Stimulated activated CD8-positive, alpha-beta memory T cell treated with anti-CD3 and anti-CD28 coated beads, Interleukin-15, amount 100 ng/mL, for 24 hours (primary cell): ENCODE measurements at places on chromosomes 12 and 14.

- DNase-seq: no peak
Observed at GRCh38 chr12:112482733-112483132, 64.0 kb downstream of the PTPN11 start.

DNA sequence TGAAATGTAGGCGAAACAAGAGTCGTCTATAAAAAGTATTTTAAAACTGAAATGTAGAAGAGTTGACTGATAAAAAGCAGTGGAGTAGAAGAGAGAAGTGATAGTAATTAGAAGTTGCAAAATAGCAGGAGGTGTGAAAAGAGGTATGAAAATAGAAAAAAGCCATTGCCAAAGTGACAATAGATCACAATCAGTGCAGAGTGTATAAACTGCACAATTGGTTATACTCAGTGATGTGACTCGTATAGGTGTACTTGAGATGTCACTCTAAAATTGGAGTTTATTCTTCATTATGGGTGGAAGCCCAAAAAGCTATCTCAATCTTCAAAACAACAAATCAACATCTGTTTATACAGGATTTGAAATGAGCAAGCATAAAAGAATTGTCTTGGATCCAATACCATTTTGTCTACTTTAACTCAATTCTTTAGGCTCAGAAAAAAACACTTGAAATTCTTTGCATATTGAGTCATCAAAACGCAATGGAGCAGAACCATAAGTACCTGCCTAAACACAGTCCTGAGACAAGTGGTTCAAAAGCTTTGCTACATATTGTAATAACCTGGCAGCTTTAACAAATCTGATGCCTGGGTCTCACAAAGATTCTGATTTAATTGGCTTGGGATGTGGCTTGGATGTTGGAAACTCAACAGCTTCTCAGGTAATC lies 8.8 kb downstream of the IKBIP start:
- DNase-seq: no peak

- DNase-seq: no peak
Observed at GRCh38 chr12:127262615-127263014, 1004.4 kb upstream of the TMEM132C start.

- DNase-seq: no peak
Observed at GRCh38 chr12:77992760-77993159, 162.1 kb downstream of the NAV3 start.

GRCh38 chr12:14846042-14846587 lies 2.8 kb upstream of the ART4 start:
- DNase-seq: no peak

- DNase-seq: no peak
Observed at GRCh38 chr14:59175404-59175803, 13.1 kb upstream of the DAAM1 start.

- DNase-seq: no peak
Observed at GRCh38 chr14:56161658-56162057, 43.4 kb downstream of the PELI2 start.

GRCh38 chr14:59787045-59787674 lies 83.4 kb downstream of the RTN1 start:
- DNase-seq: no peak

- no peak for DNase-seq
Observed at GRCh38 chr12:93128332-93128707, 199.2 kb upstream of the EEA1 start.

- no peak for DNase-seq
Observed at GRCh38 chr14:53955229-53955556, 1.4 kb downstream of the BMP4 start.

- no peak for DNase-seq
Observed at GRCh38 chr12:92736605-92737004, 33.8 kb downstream of the PLEKHG7 start.

DNA sequence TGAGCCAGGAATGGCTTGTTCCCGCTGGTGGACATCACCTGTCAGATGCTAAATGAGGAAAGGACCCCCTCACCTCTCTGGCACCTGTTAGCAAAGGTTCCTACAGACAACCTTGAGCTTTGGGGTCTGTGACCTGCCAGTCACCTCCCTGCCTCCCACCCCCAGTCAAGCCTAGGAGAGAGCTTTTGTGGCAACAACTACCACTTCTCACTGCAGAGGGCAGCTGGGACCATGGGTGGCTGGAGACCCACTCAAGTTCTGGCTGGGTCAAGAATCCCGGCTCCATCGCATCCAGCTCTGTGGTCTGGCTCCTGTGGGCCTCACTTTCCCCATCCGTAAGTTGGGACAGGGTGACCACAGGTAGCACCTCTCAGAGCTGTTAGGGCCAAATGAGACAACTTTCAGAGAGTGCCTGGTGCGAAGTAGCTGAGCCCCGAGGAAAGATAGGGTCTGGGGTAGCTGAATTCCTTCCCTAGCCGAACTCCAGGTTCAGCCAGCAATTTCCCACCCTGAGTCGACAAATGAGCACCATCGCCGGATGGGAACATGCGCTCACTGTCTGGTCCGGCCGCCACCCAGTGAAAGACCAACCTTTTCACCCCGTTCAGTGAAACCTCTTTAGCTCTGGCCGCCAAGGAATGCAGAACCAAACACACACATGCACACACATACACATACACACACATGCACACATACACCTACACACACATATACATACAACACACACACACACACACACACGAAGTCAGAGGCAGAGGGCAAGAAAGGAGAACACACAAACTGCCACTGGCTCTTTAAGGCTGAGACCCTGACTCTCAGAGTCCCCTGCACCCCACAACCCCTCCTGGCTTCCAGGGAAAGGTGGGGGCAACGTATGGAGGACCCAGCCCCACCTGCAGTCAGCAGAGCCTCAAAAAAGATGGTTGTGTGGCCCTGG lies 1.9 kb downstream of the TMEM119 start:
- no peak for DNase-seq

- DNase-seq: no peak
Observed at GRCh38 chr14:99249389-99249788, 22.6 kb downstream of the BCL11B start.

GRCh38 chr12:120488057-120488640 lies 7.8 kb upstream of the DYNLL1 start:
- no peak for DNase-seq

DNA sequence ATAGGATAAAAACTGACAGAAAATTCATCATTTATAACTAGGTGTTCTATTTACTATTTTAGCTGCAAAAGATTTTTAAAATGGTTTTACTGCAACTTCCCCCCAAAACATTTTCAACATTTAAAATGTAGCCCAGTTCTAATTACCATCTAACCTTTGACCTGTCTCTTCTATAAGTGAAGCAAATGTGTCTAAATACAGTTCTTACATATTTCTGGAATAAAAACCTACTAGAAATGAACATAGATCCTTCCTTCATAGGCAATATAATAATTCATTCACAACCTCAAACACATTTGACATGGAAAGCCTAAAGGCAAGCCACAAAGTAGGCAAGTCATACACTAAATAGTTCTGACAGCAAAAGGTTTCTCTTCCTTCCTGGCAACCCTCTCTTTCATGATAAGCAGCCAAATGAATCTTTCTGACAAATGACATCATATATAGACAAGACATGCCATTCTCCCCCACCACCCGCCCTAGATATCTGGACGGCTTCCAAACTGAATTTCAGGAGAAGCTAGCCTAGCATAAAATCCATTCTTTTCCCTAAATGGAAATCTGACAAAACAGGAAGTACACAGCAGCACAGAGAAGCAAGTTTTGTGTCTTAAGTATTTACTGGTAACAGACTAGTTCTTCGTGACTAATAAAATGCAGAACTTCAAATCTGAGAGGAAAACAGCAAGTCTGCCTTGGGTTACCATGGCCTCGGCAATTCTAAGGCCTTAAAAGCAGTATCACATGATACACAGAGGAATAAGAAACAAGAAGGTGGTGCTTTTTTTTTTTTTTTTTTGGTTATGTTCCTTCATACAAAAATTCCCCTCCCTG lies 17.2 kb upstream of the ARID4A start:
- no peak for DNase-seq

GRCh38 chr14:29223947-29224346 lies 457.4 kb downstream of the FOXG1 start:
- no peak for DNase-seq

- DNase-seq: no peak
Observed at GRCh38 chr12:40078266-40078665, 27.6 kb downstream of the SLC2A13 start.

DNA sequence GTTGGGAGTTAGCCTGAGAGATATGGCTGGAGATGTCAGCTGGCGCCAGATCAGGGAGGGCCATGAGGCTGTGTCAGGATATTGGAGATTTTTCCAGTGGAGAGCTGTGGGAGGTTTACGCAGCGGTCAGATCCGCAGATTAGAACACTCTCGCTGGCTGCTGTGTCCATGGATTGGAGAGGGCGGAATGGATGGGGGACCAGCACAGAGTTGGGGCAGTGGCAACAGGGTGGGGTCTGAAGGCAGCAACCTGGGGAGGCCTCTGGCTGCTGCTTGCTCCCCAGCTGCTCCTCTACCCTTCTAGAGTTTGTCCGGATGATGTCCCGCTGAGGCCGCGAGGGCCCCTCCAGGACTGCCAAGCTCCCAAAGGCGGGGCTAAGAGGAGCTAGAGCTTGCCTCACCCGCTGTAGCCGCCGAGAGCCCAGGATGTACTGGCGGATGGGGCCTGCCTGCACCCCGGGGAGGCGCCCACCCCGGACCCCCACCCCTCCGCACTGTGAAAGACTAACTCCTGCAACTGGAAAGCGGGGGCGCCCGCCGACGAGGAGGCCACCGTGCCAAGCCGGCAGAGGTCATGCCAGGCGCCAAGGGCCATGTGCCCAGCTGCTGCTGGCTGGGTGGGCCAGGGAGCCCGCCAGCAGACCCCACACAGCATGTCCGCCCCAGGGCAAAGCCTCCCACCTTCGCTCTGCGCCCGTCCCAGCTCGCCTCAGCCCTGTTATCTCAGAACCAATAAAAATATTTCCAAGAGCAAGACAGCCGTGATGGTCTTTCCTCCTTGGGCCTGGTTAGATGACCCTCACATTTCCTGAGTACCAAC lies 20.2 kb upstream of the MLEC start:
- no peak for DNase-seq

DNA sequence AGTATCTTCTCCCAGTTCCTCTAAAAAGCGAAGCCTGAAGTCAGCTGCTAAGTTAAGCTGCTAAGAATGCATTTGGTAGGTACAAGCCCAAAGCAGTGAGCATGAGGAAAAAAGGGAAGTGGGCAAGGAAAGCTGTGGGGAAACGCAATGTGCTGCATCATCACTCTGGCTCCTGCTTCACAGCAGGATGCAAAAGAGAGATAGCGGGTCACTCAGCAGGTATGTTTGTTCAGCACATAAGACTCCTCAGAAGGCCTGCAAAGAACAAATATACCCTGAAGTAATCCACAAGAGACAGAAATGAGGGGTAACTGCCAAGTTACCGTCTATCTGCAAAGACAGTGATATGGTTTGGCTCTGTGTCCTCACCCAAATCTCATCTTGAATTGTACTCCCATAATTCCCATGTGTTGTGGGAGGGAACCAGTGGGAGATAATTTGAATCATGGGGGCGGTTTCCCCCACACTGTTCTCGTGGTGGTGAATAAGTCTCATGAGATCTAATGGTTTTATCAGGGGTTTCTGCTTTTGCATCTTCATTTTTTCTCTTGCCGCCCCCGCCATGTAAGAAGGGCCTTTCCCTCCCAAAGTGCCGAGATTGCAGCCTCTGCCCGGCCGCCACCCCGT lies 127.4 kb upstream of the EGLN3 start:
- no peak for DNase-seq

GRCh38 chr14:20956376-20956976 lies 1.2 kb downstream of the RNASE2 start:
- no peak for DNase-seq

GRCh38 chr12:79858518-79858917 lies 76.4 kb downstream of the PPP1R12A start:
- no peak for DNase-seq

GRCh38 chr14:37122288-37122687 lies 50.1 kb downstream of the SLC25A21 start:
- no peak for DNase-seq

DNA sequence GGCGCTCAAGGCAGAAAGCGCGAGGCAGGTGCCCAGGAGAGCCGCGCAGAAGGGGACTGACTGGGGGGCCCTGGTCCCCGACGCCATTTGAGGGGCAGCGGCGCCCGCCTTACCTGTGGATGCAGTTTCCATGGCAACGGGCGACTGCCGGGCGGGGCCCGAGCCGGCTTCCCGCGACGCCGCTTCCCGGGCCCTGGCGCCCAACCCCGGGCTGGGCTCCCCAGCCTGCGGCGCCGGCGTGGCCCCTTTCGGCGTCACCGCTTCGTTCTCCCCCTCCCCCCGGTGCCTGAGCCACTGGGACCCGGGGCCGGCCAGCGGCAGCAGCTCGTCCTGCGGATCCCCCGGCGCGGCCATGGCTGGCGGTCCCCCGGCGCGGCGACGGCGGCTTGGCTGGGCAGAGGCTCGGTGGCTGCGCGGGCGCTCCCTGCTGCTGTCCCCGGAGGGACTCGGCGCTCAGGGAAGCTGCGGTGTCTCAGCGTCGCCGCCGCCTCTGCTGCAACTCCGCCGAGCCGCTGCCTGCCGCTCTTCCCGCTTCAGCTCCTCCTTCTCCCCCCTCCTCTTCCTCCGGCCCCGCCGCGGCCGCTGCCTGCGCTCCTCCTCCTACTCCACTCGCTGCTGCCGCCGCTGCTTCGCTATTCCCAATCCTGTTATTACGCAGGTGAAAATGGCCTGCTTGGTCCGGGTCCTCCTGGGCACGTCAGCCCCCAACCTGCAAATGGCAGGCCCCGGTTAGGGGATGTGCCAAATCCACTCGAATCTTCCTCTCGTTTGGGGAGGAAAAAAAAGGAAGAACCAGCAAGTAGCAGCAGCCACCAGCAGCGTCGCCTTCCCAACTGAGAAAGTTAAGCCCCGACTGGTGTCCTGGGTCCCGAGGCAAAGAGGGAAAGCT lies at the start of gene RTN1:
Gene RTN1 (minus strand): TSS at position 500 of the 889 bp plus-strand sequence. CDS start 146 bp downstream, at position 354.
- DNase-seq: no peak

DNA sequence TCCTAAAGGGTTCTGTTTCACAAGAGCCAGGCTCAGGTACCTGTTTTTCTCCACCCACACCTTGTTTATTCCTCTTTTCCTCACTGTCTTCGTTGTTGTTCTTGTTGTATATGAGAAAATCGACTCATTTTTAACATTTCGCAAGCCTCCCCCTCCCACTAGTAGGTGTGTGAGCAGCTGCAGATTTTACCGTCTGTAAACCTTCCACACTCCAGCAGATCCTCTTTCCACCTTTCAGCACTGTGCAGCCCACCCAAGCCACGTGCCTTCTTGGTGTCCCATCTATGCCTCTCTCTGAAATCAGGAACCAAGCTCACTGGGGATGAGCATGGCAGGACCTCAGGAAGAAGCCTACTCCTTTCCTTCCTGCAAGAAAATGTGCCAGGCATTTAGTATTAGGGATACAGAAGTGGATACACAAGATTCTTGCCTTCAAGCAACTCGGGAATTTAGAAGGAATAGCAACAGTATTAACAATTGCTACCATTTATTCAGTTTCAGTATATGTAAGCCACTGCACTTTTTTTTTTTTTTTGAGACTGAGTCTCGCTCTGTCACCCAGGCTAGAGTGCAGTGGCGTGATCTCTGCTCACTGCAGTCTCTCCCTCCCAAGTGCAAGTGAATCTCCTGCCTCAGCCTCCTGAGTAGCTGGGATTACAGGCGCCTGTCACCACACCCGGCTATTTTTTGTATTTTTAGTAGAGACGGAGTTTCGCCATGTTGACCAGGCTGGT lies 113.6 kb downstream of the CHST11 start:
- no peak for DNase-seq
